ENCODE measurements at places on chromosomes 4 and X.

GRCh38 chr4:21571100-21571499 lies 377.5 kb downstream of the KCNIP4 start:
- DNase-seq = no peak

GRCh38 chr4:168723020-168723419 lies 226.2 kb downstream of the PALLD start:
- no peak for DNase-seq

DNA sequence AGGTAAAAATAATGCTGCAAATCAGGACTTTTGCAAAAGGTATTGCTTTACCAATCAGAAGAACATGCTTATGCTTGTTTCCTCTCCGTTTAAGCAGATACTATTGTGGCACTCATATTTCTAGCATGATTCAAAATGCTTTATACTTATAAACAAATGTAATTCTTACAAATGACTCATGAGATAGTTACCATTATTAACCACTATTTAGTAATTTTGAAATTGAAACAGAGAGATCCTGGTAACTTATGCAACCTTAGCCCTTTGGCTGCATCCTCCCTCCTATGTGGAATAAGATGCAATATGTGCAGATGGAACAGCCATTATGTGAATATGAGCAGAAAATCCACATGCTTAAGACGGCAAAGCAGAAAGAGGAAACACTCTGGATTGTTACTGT lies 164.7 kb downstream of the PCDH18 start:
- no peak for DNase-seq

- DNase-seq = no peak
These were observed 24.4 kb upstream of the BCORL1 start for GRCh38 chrX:129958083-129958465.

- DNase-seq = no peak
These were observed 63.5 kb downstream of the SHROOM3 start for GRCh38 chr4:76498550-76498949.

- DNase-seq = no peak
These were observed 93.3 kb downstream of the NEUROG2 start for GRCh38 chr4:112422644-112423043.

- no peak for DNase-seq
These were observed 20.4 kb downstream of the PIN4 start for GRCh38 chrX:72201836-72202536.

- DNase-seq = no peak
These were observed 263.2 kb downstream of the PDHA2 start for GRCh38 chr4:96103086-96103485.

- DNase-seq = no peak
These were observed 23.2 kb upstream of the ANXA3 start for GRCh38 chr4:78528327-78528726.

- no peak for DNase-seq
These were observed 105.5 kb downstream of the HDAC8 start for GRCh38 chrX:72467135-72467534.

- no peak for DNase-seq
These were observed 1.0 kb upstream of the RNF150 start for GRCh38 chr4:141133999-141134995.

DNA sequence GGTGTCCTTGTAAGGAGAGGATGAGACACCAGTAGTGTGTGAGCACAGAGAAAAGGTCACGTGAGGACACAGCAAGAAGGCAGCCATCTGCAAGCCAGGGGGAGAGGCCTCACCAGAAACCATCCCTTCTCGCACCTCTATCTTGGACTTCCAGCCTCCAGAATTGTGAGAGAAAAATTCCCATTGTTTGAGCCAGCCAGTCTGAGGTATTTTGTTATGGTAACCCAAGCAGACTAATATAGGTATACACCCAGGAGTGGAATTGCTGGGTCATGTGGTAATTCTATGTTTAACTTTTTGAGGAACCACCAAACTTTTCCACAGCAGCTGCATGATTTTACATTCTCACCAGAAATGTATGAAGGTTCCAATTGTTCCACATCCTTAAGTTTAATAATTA lies 25.6 kb downstream of the ZDHHC9 start:
- no peak for DNase-seq

DNA sequence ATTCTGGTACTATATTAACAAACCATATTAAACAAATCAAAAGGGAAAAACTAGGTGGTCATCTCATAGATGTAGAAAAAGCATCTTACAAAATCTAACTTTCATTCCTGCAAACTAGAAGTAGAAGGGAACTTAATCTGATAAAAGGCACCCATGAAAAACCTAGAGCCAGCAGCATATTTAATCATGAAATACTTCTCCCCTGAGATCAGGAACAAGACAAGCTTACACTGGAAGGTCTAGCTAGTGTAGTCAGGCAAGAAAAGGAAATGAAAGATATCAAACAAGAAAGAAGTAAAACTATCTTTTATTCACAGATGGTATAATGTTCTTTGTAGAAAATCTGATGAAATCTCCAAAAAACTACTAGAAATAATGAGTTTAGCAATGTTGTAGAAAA lies 41.2 kb downstream of the ATP10D start:
- DNase-seq = no peak

GRCh38 chr4:71938776-71939175 lies 93.0 kb upstream of the NPFFR2 start:
- no peak for DNase-seq

- DNase-seq = no peak
These were observed 3.9 kb upstream of the HPGDS start for GRCh38 chr4:94346541-94346940.

DNA sequence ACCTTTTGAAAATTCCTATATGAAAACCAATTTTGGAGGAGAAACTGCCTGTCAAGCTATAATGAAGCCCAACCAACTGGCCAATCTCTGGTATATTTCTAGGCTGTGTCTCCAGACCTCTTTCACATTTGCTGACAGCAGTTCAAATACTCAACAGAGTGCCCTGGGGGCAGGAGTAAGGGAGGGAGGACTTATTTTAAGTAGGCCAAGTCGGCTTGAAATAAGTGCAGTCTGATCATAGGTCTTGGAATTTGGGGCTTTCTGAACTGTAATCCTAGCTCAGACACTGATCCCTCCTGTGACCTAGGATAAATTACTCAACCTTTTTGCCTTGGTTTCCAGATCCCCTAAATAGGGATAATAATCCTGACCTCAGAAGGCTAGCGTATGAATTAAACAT lies 59.4 kb upstream of the SLC7A11 start:
- DNase-seq = no peak

GRCh38 chrX:14529290-14529989 lies at the start of gene GLRA2:
TSS of gene GLRA2 (plus strand) at chrX:14529536. CDS start at chrX:14530058, 522 bp downstream.
- no peak for DNase-seq

GRCh38 chr4:173432430-173432829 lies 33.5 kb upstream of the SCRG1 start:
- DNase-seq = no peak

- DNase-seq = no peak
These were observed 126.3 kb downstream of the RAP1GDS1 start for GRCh38 chr4:98387345-98388026.

- no peak for DNase-seq
These were observed 65.3 kb downstream of the ELOVL6 start for GRCh38 chr4:110132816-110133719.

DNA sequence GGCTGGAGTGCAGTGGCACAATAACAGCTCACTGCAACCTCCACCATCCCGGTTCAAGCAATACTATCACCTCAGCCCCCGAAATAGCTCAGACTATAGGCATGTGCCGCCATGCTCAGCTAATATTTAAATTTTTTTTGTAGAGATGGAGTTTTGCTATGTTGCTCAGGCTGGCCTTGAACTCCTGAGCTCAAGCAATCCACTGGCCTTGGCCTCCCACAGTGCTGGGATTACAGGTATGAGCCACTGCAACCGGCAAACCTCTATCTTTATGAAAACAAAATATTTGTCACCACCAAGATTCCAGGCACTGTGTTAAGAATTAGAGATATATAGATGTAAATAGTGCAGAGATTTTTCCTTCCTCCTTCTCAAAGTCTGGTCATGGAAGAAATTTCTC lies 232.5 kb downstream of the ANKRD50 start:
- DNase-seq = no peak

DNA sequence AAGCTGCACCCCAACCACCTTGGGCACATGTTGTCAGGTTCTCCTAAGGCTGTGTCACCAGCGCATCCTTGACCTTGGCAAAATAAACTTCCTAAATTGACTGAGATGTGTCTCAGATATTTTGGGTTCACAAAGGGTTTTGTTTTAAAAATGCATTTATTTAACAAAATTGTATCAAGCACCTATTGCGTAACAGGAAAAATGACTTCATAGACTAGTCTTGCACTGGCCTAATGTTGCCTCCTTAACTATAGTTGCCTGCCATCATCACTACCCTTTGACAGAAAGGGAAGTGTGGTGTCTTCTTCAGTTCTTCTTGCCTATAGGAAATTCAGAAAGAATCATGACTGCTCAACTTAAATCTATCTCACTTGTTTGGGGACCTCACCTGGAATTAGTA lies 374.2 kb downstream of the SH2D1A start:
- no peak for DNase-seq

- no peak for DNase-seq
These were observed 97.4 kb upstream of the S100G start for GRCh38 chrX:16552546-16552945.

- no peak for DNase-seq
These were observed 20.3 kb downstream of the UNC5C start for GRCh38 chr4:95528388-95528948.

- DNase-seq = peak; percentile 22
These were observed 60.9 kb upstream of the HS3ST1 start for GRCh38 chr4:11489453-11490083.

DNA sequence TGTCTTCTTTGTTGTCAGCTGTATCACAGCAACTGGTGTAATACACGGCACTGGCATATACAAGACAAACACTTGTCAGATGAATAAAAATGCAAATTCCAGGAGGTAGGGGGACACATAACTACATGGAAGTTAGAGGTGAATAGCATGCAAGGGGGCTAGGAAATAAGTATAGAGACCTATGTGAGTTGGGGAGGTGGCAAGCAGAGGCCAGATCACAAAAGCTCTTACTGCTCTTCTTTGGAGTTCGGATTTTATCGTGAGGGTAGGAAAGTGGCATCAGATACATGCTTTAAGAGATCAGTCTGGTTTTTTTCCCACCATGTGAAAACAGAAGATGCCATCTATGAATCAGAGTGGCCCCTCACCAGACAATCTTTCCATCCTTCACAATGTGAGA lies 2.8 kb upstream of the SRP72 start:
- DNase-seq = no peak

- peak; percentile 7 for DNase-seq
These were observed 430.9 kb downstream of the MAPK10 start for GRCh38 chr4:85928775-85929591.

DNA sequence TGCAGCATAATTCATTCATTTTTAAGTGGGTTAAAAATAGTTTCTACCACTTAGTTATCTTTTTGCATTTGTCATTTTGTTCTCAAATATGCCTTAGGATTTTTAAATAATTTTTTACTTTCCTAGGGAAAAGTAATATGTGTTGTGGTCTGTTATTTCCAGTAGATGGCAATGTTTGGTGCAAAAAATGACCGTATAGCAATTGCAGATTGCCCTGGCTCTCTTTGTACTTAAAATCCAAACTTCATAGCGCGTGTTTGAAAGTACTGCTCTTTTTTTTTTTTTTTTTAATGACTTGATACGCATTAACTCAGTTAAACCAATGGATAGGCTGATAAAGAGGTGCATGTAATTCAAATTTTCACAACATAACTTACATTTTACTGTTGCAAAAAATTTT lies 74.4 kb upstream of the RBMX start:
- DNase-seq = no peak

- DNase-seq = peak; percentile 21
These were observed 49.6 kb downstream of the LAMP2 start for GRCh38 chrX:120419463-120419862.

GRCh38 chr4:5888222-5889001 lies 4.5 kb downstream of the CRMP1 start:
- DNase-seq = no peak

DNA sequence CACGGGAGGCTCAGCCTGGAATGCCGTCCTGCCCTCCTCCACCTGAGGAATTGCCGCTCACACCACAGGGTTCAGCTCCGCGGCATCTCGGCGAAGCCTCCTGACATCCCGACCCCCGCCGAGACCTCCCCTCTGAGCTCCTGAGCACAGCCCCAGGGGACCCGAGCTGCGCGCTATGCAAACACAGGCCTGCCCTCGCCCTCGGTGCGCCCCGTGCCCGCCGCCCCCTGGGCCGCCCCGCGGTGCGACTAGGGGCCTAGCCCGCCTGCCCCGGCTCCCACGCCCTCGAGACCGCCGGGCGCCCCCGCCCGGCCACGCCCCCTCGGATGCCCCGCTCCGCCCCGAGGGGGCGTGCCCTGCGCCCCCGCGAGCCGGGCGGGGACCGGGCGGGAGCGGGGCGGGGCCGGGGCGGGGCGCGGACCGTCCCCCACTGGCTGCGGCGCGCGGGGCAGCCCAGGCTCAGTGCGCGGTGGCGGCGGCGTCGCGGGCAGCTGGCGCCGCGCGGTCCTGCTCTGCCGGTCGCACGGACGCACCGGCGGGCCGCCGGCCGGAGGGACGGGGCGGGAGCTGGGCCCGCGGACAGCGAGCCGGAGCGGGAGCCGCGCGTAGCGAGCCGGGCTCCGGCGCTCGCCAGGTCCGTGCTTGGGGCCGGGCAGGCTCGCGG lies at the start of gene FGFR3:
FGFR3 (plus strand) TSS at position 462 of the 664 bp plus-strand sequence. CDS start 642 bp downstream, outside the sequence.
- peak; percentile 40 for DNase-seq

GRCh38 chr4:1519787-1520661 lies 113.8 kb upstream of the NKX1-1 start:
- DNase-seq = no peak

DNA sequence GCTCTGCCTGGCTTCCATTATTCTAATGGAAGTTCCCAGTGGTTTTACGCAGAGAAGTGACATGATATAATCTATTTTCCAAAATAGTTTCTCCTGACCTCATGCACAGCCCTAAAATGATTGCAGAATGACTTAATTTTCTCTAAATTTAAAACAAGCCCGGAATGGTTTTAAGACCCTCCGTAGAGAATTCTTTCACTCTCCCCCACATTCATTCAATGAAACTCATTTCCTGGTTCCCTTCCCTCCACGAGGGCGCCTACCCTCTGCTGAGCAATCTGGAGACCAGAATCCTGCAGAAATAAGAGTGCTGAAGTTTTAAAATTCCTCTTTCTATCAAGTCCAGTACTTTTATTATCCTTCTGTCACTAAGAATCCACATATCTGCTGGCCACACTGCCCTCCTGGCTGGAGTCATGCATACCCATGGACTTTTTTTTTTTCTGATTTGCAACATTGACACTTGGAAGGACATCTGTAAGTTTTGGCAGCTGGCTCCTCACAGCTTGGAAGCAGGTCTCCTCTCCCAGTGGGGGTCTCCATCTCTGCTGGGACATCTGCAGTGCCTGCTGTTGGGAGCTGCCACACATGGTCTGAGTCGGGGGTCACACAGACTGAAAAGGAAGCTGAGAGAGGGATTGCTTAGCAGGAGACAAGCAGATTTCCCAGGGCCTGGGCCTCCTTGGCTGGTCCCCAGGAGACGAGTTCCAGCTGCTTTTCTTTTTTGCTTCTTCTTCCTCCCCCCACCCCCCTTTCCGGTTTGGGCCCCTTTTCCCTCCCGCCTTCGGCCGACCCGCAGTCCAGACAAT lies 86.1 kb downstream of the SOWAHB start:
- no peak for DNase-seq

Measured in CD4-positive, alpha-beta T cell treated with Interleukin-4 for 1 hour (primary cell).